ENCODE measurements at places on chromosomes 12 and 14. TPM values are rescaled to one million over a fixed set of nuclear protein-coding genes. Genes with fewer than 3 reads are reported as not detected.

The POTEM gene
- not detected for total RNA-seq

The TAS2R50 gene
- 3.1 TPM for total RNA-seq

The GPRC5D gene
- 0.22 TPM for total RNA-seq

The ACRBP gene
- total RNA-seq: not detected

The ACVRL1 gene
- total RNA-seq: not detected

The RERG gene
- not detected for total RNA-seq

The ADGRD1 gene
- total RNA-seq: not detected

The FOXA1 gene
- not detected for total RNA-seq

The TAS2R13 gene
- 1.5 TPM for total RNA-seq

The SIX1 gene
- total RNA-seq: not detected

The PARPBP gene
- total RNA-seq: 5.2 TPM

The IFI27L1 gene
- total RNA-seq: 8.6 TPM

The SERPINA12 gene
- not detected for total RNA-seq

The SALL2 gene
- 0.65 TPM for total RNA-seq

The TGFB3 gene
- total RNA-seq: 0.33 TPM
